Dorsolateral prefrontal cortex (tissue), 122 donors: ENCODE measurements at places on chromosomes 1 and 21.

DNA sequence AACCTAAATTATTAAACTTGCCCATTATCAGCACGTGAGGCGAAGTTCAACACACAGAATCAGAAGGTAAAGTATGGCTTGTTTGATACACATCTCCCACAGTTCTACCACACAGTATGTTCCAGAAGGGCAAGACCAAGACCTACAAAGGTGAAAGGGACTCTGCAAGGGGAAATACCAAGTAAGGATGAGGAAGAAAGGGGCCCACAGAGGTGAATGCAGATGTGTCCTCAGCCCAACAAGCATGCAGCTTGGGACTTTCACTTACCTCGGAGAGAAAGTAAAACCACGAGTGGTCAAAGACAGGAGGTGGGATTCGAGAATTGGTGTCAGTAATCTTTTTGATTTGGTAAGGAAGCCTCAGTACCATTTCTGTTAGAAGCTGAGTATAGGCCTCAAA is 85.8 kb downstream of the UBR4 start:
- no peak for DNase-seq

- DNase-seq = no peak
Measured at GRCh38 chr1:114756009-114756892, 1.5 kb downstream of the CSDE1 start.

GRCh38 chr1:201964261-201964660 is 9.0 kb downstream of the TIMM17A start:
- no peak for DNase-seq

GRCh38 chr21:26461500-26461899 is 111.6 kb downstream of the CYYR1 start:
- no peak for DNase-seq

DNA sequence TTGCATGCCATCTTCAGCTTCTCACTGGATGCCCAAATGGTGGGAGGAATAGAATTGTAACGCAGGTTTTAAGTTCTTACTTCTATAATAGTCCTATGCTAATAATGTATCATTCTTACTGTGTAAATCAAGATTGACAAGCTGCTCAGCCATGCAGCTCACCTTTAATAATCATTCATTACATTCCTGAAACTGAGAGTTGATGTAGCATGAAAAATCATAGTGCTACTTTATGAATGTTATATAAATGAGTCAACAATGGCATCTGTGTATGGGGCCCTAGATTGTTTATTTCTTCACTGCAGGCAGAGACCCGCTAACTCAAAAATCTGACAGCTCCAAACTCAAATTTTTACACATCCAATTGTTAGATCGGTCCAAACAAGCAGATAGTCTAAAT is 34.4 kb downstream of the FH start:
- no peak for DNase-seq

GRCh38 chr1:207134581-207134980 is 30.5 kb downstream of the C4BPA start:
- no peak for DNase-seq

DNA sequence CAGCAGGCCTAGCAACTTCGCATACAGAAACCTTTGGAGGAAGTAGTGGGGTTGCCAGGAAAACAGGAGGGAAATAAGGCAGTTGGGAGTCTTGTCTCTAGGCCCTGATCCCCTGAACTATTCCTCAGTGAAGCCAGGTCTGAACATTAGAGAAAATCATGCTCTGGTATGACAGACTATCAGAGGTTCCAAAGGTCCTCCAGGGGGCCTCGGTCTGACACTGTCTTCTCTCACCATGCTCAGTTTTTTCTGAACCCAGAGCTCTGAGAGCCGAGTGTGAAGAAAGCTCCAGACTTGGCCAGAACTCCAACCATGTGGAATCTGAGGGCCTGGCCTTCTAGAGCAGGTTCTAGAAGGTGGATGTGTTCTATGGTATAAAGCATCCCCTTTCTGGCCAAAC is 4.0 kb downstream of the TOMM40L start:
- no peak for DNase-seq

DNA sequence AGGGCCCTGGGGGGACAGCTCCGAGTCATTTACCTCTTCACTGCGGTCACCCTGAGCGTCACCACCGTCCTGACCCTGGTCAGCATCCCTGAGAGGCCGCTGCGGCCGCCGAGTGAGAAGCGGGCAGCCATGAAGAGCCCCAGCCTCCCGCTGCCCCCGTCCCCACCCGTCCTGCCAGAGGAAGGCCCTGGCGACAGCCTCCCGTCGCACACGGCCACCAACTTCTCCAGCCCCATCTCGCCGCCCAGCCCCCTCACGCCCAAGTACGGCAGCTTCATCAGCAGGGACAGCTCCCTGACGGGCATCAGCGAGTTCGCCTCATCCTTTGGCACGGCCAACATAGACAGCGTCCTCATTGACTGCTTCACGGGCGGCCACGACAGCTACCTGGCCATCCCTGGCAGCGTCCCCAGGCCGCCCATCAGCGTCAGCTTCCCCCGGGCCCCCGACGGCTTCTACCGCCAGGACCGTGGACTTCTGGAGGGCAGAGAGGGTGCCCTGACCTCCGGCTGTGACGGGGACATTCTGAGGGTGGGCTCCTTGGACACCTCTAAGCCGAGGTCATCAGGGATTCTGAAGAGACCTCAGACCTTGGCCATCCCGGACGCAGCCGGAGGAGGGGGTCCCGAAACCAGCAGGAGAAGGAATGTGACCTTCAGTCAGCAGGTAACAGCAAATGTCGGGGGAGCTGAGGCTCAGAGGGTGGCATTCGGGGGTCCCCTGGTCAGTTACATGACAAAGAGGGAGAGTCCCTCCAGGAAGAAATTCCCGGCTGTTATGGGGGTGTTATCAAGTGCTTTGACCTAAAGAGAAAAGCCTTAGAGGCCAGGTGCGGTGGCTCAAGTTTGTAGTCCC is 12.6 kb downstream of the SLC45A1 start:
- DNase-seq = no peak

GRCh38 chr1:17662786-17663185 is 92.3 kb upstream of the ACTL8 start:
- DNase-seq = no peak

GRCh38 chr21:28635541-28635940 is 357.1 kb downstream of the LTN1 start:
- DNase-seq = no peak

GRCh38 chr1:56171670-56172069 is 407.7 kb downstream of the PLPP3 start:
- DNase-seq = no peak

GRCh38 chr1:159055181-159055641 is 21.4 kb downstream of the AIM2 start:
- no peak for DNase-seq

DNA sequence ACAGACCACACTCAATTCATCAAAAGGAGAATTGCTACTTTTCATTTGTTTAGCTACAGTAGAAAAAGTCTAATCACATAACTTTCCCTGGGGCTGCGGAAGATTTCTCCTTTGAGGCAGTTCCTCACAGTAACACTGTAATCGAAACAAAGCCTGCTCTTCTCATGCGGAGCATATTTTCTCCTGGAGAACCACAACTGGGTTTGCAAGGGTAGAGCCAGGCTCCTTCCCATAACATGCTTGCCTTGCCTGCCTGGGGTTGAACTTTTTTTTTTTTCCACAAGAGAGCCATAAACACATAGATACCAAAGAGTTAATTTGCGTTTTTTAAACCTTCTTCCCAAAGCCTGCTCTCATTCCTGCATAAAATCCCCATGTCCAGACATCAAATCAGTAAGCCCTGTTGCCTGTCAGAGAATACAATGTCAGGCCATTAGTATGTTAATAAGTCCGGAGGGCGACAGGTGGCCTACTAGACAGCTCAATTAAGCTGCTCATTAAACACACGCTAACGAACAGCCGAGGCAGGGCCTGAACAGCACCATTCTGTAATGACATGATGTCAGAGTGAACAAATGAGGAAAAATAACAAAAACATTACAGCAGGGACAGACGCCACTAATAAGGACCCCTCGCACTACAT is 107.1 kb upstream of the OLIG2 start:
- no peak for DNase-seq

DNA sequence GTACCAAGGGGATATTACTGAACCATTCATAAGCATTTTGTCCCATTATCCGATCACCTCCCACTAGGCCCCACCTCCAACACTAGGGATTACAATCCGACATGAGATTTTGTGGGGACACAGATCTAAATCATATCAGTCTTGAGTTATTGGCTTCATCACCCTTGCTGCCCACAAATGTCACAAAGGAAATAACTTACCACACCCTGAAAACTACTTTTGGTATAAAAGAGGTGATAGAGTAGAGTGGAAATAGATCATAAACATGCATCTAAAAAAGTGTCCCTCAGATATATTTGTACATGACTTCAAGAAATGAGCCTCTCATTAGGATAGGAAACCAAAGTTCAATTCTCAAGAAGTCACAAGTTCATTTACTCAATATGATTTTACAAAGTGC is 22.6 kb upstream of the FCRL3 start:
- DNase-seq = no peak
